ENCODE measurements at places on chromosomes 7 and 10. TPM values are rescaled to one million over a fixed set of nuclear protein-coding genes. Genes with fewer than 3 reads are reported as not detected.

GRCh38 chr10:87038286-87038717 lies 18.2 kb downstream of the FAM25A start:
- no peak for DNase-seq

GRCh38 chr7:138455609-138456008 lies 4.5 kb upstream of the TRIM24 start:
- DNase-seq = no peak

GRCh38 chr10:67815571-67816059 lies 22.4 kb downstream of the DNAJC12 start:
- DNase-seq = no peak

DNA sequence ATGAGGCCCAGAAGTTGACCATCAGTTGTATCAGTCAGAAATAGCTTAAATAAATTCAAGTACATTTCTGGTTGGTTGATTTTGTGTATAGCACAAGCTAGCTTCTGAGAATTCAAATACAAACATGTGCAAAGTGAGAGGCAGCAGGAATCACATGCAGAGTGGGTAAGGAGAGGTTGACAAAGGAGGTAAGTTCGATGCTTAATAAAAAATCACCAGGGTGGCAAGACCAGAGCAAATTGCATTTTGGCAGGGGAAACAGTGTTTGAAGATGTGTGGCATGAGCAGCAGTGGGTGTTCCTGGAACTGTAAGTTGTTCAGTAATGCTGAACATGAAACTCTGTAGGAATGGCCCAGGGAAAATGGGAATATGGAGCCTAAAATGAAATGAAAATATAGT lies 52.6 kb downstream of the GNAI1 start:
- no peak for DNase-seq

DNA sequence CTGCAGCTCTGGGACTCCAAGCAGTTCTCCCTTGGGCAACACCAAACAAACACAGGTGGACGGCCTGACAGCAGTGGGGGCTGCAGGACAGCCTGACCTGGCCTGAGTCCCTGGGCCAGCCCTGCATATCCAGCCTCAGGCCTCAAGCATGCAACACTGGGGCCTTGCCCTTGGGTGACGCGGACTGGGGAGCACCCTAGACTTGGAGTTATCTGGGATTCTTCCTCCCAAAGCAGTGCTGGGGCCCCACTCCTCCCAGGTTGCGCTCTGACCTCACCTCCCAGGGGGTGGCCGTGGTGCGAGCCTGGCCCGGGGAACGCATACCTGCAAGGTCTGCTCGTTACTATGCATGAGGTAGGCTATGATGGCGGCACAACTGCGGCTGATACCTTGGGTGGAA lies 6.2 kb upstream of the TMEM120A start:
- no peak for DNase-seq

GRCh38 chr7:19930851-19931250 lies 157.4 kb upstream of the TMEM196 start:
- no peak for DNase-seq

DNA sequence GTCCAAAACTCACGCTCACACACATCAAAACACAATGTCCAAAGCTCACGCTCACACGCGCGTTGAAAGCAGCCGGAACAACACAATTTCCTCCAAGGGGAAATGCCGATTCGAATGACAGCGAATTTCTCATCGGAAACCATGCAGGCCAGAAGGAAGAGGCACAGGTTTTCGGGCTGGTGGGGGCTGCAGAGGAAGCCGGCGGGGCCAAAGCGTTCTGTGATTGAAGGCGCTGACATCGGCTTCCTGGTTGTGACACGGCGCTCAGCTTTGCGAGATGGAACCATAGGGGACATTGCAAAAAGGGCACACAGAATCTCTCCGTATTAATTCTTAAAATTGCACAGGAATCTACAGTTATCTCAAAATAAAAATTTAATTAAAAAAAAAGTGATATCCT lies 61.3 kb downstream of the FOXL3 start:
- no peak for DNase-seq

DNA sequence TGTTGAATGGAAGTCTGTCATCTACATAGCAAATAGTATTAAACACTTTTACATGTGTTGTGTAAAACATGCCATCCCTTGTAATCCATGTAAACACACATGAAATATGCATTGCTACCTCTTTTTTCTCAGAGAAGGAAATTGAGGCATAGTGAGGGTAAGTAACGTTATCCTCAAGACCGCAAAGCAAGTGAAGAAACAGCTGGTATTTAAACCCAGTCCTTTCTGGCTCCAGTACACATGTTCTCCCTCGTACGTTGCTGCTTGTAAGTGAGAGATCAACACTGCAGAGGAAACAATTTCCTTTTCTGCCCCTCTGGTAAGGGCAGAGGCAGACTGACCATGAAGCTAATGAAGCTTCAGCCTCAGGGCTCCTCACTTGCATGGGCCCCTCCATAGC lies 28.5 kb downstream of the MAP3K8 start:
- DNase-seq = no peak

DNA sequence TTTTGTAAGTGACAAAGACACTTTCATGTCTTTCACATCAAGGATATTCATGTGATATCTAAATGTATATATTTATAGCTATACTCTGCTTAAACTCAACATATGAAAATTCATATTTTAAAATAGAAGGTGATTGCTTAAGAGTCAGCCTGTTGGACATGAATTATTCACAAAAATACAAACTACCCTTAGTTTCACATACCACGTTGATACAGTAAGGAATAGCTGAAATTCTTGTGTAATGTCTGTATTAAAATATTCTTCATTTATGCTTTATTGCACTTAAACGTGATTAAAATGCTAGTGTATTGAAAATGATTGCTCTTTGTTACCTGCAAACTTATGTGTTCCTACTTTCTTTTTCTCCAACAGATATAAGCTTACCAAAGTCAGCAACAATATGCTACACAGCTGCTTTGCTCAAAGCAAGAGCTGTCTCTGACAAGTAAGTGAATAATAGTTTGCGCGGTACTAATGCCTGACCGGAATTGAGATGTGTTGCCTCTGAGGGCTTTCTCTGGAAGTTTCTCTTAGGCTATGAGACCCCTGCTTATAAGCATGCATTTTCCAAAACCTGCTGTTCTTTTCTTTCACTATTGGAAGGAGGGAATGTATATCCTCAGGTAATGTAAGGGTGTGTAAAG lies 133.8 kb downstream of the WNT2 start:
- no peak for DNase-seq

DNA sequence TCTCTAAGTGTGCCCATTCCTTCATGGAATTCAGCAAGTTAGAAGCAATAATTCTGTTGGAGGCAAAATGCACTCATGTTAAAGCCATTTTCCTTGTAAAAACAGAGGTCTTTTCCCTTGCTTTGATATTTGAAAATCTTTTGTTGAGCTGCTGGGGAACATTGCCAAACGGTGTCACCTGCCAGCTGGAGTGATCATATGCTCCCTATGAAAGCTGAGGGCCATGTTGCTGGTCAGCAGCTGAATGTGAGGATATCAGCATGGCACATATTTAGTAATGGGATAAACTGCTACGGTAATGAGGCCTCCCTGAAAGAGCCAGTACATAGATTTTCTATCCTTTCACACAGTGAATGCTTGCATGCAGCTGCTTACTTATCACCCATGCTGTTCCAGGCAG lies 224.3 kb downstream of the THSD7A start:
- DNase-seq = no peak

DNA sequence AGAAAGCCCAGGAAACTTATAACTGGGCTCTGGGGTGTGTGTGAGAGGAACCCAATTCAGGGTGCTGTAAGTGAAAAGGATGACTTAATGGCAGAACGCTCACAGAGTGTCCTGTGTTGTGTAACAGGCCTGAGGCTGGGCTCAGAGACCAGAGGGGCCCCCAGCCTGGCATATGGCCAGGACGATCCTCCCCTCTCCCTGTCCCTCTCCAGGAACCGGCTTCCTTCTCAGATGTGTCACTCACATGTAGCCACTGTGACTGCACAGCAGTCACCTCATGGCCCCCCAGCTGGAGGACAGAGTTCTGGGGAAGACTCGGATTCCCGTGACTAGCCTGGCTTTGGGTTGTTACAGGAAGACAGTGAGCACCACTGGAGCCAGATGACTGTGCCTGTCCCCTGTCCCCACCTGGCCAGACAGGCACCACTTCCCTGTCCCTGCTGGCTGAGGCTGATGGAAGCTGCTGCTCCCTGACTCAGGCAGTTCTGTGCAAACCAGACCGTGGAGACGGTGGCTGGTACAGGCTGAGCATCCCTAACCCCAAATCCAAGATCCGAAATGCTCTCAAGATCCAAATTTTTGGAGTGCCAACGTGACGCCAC lies 220.5 kb downstream of the MLLT10 start:
- no peak for DNase-seq

DNA sequence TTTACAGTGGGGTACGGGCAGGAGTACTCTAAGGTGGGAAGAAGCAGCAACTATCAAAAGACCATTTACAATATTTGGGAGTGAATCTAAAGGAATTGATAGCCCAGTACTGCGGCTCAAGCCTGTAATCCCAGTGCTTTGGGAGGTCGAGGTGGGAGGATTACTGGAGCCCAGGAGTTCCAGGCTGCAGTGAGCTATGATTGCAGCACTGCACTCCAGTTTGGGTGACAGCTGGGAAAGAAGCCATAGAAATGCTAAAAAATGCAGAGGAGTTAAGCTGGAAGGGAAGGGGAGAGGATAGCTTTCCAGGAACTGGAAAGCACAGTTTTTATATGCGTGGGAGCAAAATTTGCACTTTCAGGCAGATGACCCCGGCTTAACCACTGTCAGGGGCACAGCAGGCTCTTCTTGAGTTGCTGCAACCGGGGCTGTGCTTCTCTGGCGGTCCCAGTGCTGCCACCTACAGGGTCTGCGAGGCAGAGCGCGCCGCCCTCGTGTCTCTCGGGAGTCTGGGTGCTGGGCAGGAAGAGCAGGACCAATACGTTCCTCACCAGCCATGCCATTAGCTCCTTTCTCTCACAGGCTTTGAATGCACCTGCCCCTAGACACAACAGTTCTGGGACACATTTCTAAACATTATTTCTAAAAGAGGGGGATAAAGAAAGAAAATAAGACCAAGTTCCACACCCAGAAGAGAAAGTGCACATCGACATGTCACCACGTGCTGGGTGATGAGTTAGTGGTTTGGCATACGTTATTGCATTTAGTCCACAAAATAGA lies 10.1 kb upstream of the BMPER start:
- DNase-seq = no peak

- no peak for DNase-seq
Observed at GRCh38 chr10:69496352-69497230, 45.3 kb downstream of the TSPAN15 start.

DNA sequence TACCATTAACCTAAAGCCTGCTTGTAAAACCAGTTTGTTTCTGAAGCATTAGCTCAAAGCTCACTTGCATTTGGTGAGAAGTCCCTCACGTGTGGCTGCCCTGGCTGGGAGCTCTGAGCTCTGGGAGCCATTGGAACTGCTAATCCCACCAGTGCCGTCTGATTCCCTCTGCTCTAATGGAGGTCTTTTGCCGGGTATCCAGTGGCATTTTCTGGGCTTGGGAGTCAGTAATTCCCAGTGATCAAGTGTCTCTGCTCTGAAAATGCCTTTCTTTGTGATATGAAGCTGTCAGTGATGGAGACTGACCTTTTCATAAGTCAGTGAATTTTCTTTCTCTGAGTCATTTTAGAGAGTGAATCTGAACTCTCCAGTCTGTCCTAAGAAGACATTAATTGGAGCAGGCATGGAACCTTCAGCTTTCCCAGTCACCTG lies 36.9 kb upstream of the FAM20C start:
- no peak for DNase-seq

- DNase-seq = peak; percentile 42
Observed at GRCh38 chr10:123442901-123443300, 223.3 kb upstream of the GPR26 start.

DNA sequence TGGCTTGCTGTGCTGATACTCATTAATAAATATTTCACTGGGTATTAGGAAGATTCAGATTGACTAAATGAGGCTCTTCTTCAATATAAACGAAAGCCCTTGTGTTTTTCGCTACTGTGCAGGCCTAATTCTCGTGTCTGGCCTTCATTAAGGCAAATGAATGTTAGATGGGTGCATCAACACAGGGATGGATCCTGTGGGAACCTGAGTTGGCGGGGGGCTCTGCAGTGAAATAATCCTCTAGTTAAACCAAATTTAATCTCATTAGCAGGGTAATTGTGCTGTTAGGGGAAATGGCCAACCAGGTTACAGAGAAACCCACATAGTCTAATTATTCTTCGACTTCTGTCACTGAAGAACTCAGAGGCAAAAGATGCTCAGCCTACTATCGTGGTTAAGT lies 325.8 kb upstream of the LRGUK start:
- DNase-seq = no peak

DNA sequence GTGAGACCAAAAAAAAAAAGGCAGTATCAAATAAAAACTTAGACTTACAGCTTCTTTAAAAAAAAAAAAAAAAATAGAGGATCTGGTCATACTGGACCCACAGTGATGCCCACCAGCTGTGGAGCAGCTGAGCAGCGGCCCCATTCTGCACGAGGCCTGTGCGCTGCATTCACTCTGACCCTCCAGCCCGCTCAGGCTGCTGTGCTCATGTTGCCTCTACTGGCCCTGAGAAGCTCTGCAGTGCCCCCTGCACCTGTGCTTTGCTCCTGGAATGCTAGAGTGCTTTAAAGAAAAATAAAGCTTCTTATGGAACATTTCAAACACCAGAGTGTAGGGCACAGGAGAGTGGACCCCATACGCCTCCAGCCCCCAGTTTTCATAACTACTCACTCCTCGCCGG lies 33.2 kb downstream of the TMEM120A start:
- DNase-seq = no peak

DNA sequence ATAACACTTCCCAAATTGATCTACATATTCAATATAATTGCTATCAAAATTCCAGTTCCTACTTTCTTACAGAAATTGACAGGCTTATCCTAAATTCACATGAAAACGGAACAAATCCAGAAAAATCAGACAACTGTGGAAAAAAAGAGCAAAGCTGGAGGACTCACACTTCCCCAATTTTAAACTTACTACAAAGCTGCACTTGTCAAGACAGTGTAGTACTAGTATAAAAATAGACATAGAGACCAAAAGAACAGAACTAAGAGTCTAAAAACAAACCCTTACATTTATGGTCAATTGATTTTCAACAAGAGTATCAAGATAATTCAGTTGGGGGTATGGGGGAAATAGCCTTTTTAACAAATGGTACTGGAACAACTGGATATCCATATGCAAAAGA lies 27.5 kb downstream of the LMBR1 start:
- no peak for DNase-seq

- DNase-seq = no peak
Observed at GRCh38 chr10:100307684-100308083, 21.2 kb upstream of the BLOC1S2 start.

- no peak for DNase-seq
Observed at GRCh38 chr10:28291881-28292297, 11.0 kb downstream of the MPP7 start.

GRCh38 chr7:121336579-121336978 lies 7.8 kb downstream of the WNT16 start:
- DNase-seq = no peak

GRCh38 chr10:64468219-64468618 lies 947.0 kb downstream of the REEP3 start:
- no peak for DNase-seq

- DNase-seq = no peak
Observed at GRCh38 chr10:110067960-110068770, 60.4 kb downstream of the ADD3 start.

SERPINE1 gene
- polyA plus RNA-seq = 0.83 TPM

VSTM2A gene
- not detected for polyA plus RNA-seq

SFTPA1 gene
- polyA plus RNA-seq = not detected

NPFFR1 gene
- polyA plus RNA-seq = 0.03 TPM

GPR141 gene
- 1.1 TPM for polyA plus RNA-seq

PRXL2A gene
- 11.6 TPM for polyA plus RNA-seq

RAB11FIP2 gene
- 3.7 TPM for polyA plus RNA-seq

FAM25A gene
- polyA plus RNA-seq = not detected

NEUROG3 gene
- polyA plus RNA-seq = not detected

TNS3 gene
- 0.37 TPM for polyA plus RNA-seq

SSMEM1 gene
- polyA plus RNA-seq = not detected

CCT6A gene
- 482 TPM for polyA plus RNA-seq
